ENCODE measurements at places on chromosomes 1 and 21.

DNA sequence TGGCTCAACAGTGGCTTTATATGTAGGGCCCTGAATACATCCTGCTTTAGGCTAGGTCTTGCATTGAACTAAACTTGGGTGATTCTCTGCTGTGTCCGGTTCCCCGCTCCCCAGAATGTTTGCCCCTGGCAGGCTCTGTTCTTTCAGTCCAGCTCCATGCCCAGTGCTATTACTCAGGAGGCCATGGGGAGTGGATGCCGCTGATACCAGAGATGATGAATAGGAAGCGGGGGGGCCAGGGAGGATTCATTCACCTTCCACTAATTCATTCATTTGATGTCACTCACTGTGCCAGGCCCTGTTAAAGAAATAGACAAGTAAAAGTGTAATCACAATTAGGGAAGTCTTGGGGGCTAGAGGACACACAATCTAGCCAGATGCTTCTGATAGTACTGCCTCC is 83.8 kb downstream of the TMEM53 start:
- no peak for DNase-seq

DNA sequence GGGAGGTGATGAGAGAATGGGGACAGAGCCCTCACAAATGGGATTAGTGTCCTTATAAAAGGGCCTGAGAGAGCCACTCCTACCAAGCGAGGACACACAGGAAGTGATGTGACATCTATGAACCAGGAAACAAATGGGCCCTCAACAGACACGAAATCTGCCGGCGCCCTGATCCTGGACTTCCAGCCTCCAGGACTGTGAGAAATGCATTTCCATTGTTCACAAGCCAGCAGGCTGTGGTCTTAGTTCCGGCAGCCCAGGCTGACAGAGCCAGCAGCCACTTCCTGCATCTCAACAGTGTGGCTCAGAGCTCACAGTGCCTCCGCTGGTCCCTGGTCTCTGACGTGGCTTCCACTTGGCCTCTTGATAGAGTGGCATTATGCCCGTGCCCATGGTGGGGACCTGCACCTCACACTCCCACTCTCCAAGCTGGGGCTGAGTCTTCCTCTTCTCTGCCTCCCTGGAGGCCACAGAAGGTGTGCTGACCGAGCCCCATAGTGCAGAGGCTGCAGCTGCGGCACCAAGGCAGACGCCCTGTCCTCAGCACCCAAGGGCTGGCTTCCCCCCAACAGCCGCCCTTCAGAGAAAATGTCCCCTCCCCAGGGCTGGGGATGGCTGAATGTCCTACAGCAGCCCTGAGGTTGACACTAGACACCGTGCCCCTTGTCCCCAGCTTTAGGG is 44.9 kb downstream of the ACOT7 start:
- DNase-seq: no peak

GRCh38 chr1:69494221-69494620 is 73.5 kb upstream of the LRRC7 start:
- no peak for DNase-seq

GRCh38 chr1:118184739-118185083 is 317 bp downstream of the SPAG17 start:
- no peak for DNase-seq

DNA sequence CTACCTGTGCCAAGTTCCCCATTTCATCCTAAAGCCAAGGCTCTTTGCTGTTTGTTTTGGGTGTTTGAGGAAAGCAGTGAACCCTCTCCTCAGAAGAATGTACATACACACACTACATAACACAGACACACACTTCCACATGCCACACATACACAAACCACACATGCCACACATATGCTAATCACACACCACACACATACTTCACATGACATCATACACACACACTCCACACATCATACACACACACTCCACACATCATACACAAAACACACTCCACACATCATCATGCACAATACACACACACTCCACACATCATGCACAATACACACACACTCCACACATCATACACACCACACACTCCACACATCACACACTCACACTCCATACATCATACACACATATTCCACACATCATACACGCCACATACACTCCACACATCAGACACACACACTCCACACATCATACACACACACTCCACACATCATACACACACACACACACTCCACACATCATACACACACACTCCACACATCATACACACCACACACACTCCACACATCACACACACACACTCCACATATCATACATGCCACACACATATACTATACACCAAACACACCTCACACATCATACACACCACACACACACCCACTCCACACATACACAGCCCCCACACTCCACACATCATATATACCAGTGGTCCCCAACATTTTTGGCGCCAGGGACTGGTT is 22.7 kb upstream of the ZNF436 start:
- DNase-seq: no peak

DNA sequence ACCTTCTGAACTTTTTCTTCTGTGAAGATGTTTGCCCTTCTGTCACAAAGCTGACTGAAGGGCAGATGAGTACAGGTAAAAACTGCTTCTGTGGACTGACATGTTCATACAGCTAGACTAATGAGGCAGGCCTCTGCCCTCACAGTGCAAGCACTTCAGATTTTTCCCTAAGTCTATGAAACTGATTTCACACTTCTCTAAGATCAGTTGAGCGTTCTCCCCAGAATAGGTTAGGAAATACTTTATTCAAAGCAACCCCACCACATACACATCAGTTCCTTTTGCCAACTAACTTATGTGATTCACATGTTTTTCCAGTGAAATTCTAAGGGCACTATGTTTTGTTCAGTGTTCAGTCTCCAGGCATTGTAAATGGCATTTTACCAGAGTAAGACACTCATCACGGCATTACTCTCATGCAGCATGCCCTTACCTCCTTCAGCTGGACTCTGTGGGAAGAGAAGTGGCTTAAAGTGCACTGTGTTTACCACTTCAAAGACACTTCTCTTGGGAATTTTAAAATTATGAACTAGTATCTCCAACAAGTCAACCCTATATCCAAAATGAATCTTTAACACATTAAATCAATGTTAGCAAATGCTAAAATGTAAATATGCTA is 5.4 kb upstream of the PSMG1 start:
- no peak for DNase-seq

- no peak for DNase-seq
Measured at GRCh38 chr1:183303901-183304300, 114.3 kb downstream of the NMNAT2 start.

- no peak for DNase-seq
Measured at GRCh38 chr1:117600966-117601365, 4.9 kb upstream of the TENT5C start.

GRCh38 chr1:27772036-27772931 is 735 bp upstream of the STX12 start:
- DNase-seq: no peak

GRCh38 chr21:26800001-26800400 is 45.2 kb downstream of the ADAMTS1 start:
- no peak for DNase-seq

DNA sequence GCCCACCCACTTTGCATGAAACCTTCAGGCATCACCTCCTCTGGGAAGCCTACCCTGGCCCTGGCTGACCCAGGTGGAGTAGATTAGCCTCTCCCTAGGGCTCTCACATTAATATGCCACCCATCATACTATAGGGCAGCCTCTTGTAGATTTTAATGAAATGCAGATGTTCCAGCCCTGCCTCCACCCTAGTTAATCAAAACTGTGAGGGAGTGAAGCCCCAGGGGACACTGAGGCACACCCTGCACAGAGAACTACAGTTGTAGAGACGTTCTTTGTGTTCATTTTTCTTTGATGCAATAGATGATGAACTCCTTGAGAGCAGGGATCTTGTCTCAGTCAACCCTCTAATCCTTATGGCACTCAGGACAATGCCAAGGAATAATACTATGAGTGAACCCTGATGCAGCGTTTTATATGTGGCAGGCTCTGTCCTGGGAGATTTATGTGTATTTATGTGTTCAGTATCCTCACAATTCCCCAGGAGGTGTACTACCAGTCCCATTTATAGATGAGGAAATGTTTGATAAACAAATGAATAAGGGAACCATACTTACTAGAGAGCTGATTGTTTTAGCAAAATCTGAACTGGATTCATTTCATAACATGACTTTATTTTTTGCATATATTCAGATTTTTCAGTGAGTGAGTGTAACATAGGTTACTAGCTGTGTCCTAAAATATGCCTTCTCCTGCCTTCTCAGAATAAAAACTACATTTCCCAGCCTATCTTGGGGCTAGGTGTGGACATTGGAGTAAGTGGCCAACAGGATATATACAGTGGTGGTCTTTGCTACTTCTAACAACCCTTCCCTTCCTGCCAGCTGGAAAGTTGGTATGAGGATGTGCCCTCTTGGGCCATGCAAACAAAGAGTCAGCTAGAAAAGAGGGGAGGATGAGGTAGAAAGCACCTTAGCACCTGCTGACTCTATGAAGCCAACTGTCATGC is 23.5 kb upstream of the PRELP start:
- DNase-seq: no peak

GRCh38 chr21:46662765-46663500 is 27.5 kb downstream of the PRMT2 start:
- DNase-seq: no peak

GRCh38 chr1:94463765-94464330 is 45.7 kb downstream of the ABCD3 start:
- DNase-seq: no peak

DNA sequence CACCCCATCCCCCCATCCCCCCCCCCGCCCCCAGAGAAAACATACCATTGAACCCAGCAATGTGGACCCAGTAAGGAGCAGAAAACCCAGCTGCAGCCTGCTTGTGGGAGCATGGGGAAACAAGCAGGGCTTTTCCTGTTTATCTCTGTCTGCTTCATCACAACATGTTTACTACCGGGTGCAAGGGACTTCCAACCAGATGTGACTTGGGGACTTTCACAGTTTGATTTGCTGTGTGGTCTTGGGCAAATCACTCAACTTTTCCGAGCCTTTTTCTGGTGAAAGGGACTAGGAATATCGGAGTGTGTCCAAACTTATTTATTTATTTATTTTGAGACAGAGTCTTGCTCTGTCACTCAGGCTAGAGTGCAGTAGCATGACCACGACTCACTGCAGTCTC is 3.2 kb downstream of the TMCC2 start:
- DNase-seq: no peak

DNA sequence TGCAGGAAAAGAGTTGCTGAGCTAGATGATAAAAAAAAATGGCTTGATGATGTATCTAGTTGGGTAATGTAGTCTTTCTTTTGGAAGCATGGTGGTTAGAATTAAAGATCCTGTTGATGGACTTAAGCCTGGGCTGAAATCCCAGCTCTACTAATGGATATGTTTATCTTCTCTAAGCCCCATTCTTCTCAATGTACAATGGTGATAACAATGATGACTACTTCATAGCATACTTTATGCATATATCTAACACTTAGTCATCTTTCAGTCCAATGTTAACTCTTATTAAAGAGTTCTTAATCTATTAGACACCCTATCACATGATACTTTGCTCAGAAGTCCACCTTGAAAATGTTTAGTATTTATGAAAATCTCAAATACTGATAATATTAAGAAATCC is 189.5 kb downstream of the PLA2G4A start:
- DNase-seq: no peak

- no peak for DNase-seq
Measured at GRCh38 chr1:185155600-185156287, 1.0 kb downstream of the TRMT1L start.

- no peak for DNase-seq
Measured at GRCh38 chr1:33852711-33853110, 11.2 kb upstream of the HMGB4 start.

GRCh38 chr1:220012259-220012658 is 34.0 kb downstream of the EPRS1 start:
- DNase-seq: peak; percentile 2

DNA sequence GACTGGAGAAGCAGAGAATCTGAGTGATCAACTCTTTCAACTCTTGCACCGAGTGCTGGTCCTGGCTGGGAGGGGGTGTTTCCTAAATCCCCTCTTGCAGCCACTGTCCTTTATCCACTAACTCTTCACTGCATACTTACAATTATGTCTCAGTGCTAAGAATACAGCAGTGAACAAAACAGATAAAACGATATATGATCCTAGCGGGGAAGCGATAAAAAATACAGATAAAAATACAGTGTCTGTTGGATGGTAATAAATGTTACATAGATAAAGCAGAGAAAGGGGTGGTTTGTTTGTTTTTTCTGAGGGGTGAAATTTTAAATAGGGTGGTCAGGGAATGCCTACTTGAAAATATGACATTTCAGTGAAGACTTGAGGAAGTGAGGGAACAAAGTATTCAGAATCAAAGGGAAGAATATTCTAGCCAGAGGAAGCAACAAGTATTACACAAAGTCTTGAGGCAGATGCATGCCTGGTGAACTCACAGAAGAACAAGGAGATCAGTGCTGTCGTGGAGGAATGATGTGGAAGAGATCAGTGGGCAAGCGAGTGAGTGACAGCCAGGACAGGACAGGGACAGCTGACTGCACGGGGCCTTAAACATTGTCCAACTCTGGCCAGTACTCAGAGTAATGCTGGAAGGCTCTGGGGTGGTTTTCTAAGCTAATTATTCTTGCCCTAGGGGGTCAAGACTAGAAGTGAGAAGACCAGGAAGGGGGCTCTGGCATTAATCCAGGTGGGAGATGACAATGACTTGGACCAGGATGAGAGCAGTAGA is 110.0 kb downstream of the APP start:
- DNase-seq: no peak

DNA sequence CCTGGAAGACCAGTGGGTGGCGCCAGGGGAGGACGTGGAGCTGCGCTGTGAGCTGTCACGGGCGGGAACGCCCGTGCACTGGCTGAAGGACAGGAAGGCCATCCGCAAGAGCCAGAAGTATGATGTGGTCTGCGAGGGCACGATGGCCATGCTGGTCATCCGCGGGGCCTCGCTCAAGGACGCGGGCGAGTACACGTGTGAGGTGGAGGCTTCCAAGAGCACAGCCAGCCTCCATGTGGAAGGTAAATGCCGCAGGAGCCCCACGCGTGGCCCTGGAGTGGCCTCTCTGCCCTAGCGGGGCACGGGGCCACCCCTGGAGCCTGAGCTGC is 75.2 kb downstream of the OBSCN start:
- DNase-seq: no peak

GRCh38 chr1:78274814-78275213 is 216.0 kb upstream of the PTGFR start:
- peak; percentile 53 for DNase-seq

DNA sequence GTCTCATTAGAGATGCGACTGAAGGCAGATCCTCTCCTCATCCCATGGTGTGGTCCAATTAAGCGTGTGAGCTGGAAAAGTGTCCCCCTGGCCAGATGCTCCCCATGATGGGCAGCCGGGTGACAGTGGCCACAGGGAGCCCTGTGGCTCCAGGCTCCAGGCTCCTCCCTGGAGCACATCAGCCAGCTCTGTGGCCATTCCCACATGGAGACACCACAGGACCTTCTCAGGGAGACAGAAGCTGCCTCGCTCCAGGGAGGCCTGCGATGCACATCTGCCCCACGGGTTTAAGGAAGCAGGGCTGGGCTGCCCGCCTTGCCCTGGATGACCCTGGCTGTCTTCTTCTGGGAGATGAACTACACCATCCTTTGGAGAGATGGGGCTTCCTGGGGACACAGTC is 99.9 kb upstream of the TLR5 start:
- DNase-seq: no peak

DNA sequence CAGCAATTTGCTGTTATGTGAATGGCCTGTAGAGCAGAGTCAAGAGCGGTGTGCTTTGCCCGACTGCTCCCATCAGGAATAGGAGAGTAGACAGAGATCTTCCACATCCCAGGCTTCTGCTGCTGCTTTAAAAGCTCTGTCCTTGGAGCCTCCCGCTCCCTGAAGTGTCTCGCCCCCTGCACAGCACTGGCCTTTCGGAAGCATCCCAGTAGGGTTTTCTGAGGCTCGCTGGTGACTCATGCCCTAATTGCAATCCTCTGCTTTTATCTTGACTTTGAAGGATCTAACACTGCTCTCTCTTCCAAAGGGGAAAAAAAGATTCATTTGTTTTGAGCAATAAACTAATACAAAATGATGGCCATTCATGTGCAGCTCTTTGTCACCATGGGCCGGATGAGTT is 13.3 kb upstream of the CD101 start:
- no peak for DNase-seq
